ENCODE measurements at places on chromosomes 7 and 10.

GRCh38 chr10:36194276-36194675, 552.2 kb upstream of the FZD8 start:
- DNase-seq, result no peak

DNA sequence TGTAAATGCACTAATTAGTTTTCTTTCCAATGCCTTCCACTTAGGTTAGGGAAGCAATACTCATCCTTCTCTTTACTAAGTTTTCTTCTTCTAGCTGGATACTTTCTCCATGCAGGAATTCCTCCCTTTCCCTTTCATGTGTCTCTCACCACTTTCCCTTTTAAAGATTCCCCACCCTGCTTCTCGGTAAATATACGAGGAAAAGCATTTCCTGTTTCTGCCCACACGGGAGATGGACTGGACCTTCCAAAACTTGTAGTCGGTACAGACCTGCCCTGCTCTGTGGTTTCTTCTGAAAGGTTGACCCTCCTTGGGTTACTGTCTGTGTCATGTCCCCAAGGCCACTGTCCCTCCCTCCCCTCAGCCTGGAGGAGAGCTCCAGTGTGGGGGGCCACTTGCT, 58.9 kb upstream of the LYZL2 start:
- DNase-seq, result no peak

GRCh38 chr10:63255316-63255715, 122.2 kb downstream of the NRBF2 start:
- DNase-seq, result no peak

DNA sequence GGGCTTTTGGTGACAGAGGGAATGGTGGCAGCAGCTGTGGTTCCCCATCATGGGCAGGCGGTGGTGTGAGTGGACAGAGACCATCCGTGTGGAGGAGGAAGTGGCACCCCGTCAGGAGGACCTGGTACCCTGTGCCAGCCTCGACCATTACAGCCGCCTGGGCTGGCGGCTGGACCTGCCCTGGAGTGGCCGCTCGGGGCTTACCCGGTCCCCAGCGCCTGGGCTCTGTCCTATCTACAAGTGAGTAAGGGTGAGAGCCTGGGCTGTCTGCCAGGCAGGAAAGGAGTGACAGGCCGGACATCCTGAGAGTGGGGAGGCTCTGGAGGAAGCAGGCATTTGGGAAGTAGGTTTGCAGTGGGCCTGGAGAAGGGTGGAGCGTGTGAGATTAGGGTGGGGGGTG, 2.9 kb upstream of the ZNF467 start:
- no peak for DNase-seq

DNA sequence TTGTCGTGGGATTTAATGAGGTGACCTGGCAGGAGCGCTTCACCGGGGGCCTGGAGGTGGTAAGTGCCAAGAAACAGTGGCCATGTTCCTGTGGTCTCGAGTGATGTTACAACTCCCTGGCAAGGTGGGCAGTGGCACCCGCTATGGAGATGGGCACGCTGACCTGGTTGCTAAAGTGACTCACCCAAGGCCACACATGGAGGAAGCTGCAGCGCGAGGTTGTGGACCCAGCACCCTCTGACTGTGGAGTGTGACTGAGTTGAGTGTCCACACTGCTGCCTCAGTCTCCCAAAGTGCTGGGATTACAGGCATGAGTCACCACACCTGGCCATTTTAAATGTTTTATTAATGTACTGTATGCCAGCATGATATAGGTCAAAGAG, 73.2 kb downstream of the RGS10 start:
- no peak for DNase-seq

GRCh38 chr10:122113945-122114747, 125.2 kb downstream of the TACC2 start:
- DNase-seq, result no peak

GRCh38 chr10:113550365-113550764, 2.5 kb upstream of the HABP2 start:
- peak; percentile 9 for DNase-seq

DNA sequence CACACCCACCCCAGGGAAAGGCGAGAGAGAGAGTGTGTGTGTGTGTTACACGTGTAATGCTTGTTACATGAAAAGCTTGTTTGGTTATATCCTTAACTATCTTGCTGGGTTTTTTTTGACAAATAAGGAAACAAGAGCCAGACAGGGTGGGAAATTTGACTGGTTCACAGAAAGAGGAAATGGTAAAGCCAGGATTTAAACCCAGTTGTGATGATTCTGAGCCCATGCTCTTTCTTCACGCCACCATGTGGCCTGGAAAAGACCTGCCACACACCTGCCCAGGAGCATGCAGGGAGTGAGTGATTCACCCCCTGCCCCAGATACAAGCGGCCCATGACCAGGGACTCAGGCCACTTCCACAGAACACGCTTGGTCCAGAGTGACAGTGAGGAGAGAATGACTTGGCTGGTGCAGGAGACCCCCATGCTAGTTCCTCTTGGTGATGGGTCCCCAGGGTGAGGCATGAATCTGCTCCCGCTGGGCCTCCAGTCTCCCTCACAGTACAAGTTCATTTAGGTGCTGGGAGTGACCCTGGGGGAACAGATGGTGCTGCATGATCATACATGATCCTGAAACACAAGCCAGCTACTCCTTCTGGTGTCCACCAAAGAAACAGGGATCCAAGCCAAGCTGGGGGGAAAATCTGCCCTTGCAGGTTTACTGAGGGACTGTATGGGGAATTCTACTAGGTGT, 21.0 kb upstream of the EIF5AL1 start:
- DNase-seq, result no peak

DNA sequence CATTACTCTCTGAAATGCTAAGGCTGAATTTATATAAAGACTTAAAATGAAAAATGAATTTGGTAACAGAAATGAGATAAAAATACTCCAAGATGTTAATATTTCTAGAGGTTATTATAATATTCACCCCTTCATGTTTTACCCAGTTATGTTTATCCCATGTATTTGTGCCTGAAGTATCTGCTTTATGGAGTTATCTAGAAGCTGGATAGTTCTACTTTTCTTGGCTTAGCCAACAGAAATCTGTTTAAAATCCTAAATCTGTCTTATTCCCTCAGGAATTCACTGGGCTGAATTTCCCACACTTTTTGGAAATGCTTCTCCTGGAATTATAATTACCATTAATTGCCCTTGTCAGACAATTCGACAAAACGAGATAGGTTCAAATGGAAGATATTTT, 201.6 kb downstream of the THSD7A start:
- no peak for DNase-seq

DNA sequence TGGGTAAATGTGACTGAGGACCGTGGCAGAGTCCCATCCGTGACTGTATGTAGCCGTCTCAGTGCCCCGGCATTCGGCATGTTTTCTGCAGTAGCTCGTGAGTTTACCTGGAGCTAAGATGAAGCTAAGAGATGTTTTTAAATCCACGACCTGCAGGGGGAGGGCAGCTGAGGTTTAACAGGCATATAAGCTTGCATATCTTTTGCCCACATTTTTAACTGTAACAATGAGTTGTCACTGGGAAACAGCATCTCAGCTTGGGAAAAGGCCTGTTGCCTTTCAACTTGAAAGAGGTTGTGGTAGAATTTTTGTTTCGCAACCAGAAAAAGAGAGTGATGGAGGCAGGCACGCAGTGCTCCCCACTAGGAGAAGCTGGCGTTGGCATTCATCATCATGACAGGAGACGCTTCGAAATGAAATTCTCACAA, 77.7 kb downstream of the CELF2 start:
- no peak for DNase-seq

- DNase-seq, result no peak
These were observed 943 bp upstream of the SLC18A2 start for GRCh38 chr10:117239721-117240620.

- no peak for DNase-seq
These were observed 214.6 kb upstream of the ZNF32 start for GRCh38 chr10:43863270-43863669.

DNA sequence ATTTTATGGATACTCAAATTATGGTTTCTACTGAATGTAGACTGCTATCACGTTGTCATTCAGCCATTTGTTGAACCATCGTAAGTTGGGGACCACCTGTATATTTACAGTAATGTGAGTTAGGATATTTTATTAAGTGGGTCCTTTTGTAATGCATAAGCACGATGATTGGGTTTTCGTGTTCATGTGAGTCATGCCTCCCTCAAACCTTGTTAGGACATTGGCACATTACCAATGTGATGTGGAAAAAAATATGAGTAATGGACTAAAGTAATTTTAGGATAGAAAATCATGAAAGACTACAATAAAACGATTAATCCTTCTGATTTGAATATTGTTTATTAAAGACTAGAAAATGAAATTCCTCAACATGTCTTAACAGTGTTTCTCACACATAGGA, 8.7 kb downstream of the SMC3 start:
- DNase-seq, result no peak

DNA sequence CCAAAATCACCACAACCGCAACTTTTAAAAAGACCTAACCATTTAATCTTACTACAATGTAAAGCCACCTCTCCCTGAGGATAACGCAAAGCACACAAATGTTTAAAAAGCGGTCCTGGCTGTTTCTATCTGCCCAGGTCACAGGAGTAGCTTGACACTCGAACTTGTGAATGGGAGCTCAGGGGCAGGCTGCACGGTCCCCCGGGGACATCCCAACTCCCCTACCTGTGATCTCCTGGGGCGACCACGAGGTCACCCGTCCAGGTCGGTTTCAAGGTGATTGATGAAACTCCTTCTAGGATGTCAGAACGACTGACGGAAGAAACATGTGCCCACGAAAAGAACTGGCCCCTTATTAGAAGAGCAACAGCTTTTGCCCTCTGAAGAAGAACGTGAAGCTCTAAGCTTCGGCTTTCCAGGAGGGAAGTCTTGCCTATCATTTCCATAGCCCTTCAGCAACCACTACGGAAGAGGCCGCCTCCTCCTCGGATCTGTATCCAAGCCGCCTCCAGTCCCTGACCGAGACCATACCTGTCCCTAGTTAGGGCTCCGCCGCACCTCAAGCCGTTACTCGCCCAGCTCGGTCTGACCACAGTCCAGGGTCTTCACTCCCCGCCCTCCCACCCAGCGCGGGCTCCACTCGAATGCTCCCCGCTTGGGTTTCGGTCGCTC, 459 bp downstream of the CYCS start:
- peak; percentile 31 for DNase-seq

DNA sequence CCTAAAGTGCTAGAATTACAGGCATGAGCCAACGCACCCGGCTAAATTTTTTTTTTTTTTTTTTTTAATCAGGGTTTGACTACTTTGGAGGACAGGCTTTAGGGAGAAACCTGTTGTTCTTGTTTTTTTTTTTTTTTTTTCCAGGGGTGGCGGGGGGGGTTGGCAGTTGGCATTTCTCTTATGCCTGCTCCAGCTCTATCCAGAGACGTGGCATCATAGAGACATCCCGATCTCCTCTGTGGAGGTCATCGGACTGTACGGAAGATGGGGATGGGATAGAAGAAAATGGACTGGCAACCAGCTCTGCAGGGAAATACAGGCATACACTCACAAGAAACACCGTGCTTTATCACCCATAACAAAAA, 130.8 kb downstream of the PRPF18 start:
- DNase-seq, result no peak

GRCh38 chr10:68296843-68297663, 34.8 kb upstream of the HNRNPH3 start:
- DNase-seq, result no peak

GRCh38 chr7:35792873-35793489, 7.9 kb upstream of the SEPTIN7 start:
- DNase-seq, result no peak
